ENCODE measurements at places on chromosomes 12 and 14.

DNA sequence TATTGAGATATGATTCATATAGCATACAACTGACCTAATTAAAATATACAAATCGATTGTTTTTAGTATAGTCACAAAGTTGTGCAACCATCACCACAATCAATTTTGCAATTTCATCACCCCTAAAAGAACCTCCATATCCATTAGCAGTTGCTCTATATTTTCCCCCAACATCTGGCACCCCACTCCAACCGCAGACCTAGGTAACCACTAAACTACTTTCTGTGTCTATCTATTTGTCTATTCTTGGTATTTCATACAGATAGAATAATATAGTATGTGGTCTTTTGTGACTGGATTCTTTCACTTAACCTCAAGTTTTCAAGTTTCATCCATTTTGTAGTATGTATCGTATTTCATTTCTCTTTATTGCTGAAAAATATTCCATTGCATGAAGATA lies 126.0 kb upstream of the CRY1 start:
- no peak for DNase-seq

DNA sequence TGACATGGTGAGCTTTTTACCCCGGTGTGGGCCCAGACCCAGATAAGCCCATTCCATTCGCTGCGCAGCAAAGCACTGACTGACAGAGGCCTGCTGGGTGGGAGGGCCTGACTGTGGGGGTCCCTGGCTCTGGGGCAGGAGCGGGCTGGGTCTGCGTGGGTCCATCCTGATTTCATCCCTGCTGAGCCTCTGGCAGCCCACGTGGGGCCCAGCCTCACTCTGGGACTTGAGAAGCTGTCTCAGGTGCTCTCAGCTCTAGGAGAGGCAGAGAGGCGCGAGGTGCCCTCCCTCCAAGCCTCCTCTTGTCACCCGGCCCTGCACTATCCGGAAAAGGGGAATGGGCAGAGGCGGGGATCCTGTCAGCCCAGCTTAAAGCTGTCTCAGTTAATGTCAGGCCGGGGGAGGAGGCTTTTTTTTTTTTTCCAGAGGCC lies 927 bp downstream of the ABCB9 start:
- no peak for DNase-seq

DNA sequence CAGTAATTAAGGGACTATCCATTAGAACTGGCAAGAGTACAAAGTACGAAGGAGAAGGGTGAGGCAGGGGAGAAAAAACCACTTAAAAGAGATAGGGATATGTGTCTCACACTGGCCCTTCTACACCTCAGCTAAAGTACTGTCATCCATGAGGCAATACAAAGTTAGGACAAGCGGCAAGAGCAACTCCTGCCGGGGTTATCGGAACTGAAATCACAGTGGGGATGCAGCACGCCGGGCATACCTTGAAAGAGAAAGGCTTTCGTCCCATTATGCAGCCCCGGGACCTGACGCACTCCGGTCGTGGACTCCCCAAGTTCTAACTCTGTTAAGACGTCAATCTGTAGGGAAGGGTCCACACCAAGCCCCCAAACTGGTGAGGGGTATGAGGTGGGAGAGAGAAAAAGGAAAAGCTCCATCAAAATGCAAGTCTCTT lies 1.1 kb downstream of the NELL2 start:
- peak; percentile 40 for DNase-seq

- no peak for DNase-seq
Measured at GRCh38 chr14:89927186-89927865, 27.2 kb downstream of the EFCAB11 start.

DNA sequence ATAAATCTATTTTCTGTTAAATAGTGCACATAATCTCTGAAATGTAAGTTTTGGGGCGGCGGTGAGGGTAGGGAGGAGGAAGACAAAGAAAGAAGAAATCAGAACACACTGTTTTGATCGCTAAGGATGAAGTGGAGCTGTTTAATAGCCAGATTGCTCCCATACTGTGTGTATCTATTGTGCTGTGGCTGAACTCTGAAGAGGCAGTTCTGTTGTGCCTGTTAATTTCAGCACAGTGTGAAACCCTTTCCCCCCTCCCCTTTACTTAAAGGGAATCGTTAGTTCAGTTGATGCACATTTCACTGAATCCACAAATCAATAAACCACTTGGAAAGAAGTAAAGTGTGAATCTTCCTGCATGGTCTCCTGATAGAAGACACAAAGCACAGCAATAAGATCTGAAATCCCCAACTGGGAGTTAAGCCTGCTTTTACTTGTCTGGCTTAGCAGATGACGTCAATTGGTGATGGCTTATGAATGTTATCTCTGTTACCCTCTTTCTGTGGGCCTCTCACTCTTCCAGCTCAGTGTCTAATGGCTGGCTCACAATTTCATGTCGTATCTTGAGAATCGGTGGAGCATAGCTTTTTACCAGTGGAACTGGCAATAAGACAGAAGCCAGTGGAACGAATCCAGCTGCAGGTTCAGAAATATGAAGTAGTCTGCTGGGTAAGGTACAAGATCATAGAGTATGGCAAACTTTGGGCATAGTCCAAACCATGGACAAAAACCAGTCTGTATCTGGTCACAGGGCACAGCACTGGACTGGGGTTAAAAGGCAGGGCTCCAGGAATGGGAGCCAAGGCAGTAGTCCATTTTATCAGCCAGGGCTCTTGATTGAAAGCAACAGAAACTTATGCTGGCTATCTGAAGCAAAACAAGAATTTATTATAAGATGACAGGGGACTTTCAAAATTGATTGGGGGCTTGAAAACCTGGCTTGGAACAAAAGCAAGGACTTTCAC lies 413.5 kb upstream of the SEL1L start:
- DNase-seq, result no peak

GRCh38 chr12:1928439-1929121 lies 10.1 kb upstream of the CACNA2D4 start:
- DNase-seq, result no peak

DNA sequence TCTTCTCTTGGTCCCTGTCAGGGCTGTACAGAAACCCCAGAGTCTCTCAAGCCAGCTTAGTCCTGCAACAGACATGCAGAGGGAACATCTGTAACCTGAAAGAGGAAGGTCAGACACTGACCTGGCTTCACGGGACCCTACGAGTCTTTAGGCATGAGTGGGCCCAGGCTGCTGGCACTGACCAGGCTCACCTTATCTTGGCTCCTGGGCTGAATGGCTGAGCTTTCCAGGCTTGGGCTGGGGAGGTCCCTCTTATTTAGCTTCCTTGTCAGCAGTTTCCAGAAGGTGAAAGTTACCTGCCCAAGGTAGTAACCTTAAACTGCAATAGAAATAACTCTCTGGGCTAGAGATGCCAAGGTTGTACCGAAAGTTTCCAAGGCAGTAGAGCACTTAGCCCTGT lies 58.4 kb upstream of the FUT8 start:
- no peak for DNase-seq

DNA sequence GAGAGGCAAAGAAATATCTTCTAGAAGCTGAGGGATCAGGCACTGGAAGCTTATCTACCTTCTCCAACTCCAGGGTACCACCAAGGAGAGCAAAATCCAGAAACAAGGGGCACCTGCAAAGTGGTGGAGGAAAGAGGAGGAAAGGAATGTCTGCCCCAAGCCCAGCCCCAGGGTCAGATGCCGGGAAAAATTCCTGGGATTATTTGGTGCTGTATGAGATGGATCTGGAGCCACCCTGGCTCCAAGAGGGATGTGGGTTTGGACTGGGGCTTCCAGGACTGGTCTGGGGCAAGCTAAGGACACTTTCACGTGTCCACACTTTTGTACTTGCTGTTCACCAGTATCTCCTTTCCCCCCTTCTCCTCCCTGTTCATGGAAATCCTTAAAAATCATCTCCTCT lies 69.8 kb downstream of the DPF3 start:
- DNase-seq, result no peak

- DNase-seq, result peak; percentile 76
Measured at GRCh38 chr12:111598637-111599452, at the start of gene ATXN2. Gene ATXN2, minus strand, starts transcription at chr12:111599315. Its CDS starts 281 bp downstream, at chr12:111599034.

DNA sequence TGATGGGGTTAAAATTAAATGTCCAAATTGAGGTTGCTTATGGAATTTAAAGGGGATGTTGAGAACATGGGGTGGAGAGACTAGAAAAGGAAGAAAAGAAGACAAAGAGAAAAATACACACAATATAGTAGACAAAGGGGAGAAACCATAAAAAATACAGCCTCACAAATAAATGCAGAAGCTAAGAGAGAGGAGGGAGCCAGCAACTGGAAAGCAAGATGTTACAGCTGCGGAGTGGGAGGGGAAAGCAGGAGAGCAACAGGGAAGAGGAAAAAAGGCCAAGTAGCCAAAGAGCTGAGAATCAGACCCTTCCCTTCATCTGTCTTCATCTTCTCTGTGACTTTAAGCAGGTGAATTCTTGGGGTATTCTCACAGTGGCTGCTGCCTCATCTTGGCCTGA lies 39.7 kb upstream of the SMUG1 start:
- DNase-seq, result no peak

- peak; percentile 41 for DNase-seq
Measured at GRCh38 chr14:92728759-92729364, 19.6 kb downstream of the LGMN start.

DNA sequence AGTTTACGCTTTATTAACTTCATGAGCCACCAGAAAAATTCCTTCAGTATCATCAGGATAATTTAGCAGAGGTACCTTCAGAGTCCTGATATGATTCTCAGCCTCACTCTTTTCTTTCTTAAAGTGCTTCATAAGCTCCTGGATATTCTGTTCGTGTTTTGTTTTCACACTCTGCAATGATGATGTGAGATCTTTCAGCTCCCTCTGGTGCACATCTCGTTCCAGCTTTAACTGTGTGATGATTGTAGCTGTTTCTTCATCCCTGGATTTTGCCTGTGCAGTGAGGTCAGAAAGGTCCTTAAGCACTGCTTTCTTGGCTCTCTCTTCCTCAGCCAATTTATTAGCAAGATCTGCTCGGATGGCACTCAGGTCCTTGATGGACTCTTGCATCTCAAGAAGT lies 156.7 kb downstream of the CEP128 start:
- no peak for DNase-seq

DNA sequence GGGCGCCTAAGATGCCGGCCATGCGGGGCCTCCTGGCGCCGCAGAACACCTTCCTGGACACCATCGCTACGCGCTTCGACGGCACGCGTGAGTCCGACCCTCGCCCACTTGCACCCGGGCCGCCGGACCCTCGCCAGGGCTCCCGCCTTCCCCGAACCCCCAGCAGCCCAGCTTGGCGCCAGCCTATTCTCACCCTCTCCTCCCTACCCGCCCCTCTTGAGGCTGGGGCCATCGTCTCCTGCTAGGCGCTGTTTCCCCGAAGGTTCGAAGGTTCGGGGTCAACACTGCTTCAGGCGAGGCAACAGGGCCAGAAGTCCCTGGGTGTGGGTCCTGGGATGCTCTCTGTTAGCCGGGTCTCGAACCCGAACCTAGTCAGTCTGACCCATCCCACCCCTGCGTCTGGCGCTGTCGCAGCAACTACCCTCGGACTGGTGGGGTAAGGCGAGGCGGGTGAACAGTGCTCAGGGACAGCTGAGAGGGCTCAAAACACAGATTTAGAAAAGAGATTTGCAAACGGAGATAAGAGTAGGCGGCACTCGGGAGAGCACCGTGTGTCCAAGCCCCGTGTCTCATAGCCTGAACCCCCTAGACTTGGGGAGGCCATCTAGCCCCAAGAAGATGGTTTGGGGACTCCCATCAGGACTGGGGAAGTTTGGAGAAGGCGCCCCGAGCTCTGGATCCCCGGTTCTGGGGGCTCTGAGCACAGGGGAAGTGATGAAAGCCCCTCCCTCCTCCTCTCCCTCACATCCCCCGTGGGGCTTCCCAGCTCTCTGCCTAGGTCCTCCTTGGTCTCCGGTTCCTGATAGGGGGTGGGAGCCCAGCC lies 787 bp downstream of the KCNH3 start:
- DNase-seq, result no peak

GRCh38 chr12:124630791-124631313 lies 63.4 kb upstream of the NCOR2 start:
- DNase-seq, result no peak

DNA sequence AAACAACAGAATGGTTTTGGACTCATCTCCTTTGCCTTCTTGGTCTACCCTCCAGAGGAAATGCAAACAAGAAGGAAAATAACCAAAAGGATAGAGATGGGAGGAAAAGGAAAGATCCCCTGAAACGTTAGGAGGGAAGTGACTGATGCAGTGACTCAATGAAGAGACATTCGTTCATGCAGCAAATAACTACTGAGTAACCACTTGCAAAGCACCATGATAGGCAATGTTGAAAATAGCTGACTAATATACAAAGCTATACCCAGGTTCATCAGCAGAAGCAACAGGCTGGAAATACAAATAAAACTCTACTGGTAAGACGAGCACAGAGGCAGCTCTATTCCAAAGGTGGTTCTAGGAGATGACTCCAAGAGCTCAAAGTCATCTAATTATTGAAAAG lies 41.8 kb downstream of the R3HDM2 start:
- DNase-seq, result no peak

GRCh38 chr14:76985540-76986230 lies 42.8 kb downstream of the IRF2BPL start:
- DNase-seq, result no peak

- no peak for DNase-seq
Measured at GRCh38 chr12:127650626-127651025, 616.3 kb upstream of the TMEM132C start.

GRCh38 chr14:22131749-22132476 lies 457.1 kb downstream of the DAD1 start:
- peak; percentile 40 for DNase-seq

DNA sequence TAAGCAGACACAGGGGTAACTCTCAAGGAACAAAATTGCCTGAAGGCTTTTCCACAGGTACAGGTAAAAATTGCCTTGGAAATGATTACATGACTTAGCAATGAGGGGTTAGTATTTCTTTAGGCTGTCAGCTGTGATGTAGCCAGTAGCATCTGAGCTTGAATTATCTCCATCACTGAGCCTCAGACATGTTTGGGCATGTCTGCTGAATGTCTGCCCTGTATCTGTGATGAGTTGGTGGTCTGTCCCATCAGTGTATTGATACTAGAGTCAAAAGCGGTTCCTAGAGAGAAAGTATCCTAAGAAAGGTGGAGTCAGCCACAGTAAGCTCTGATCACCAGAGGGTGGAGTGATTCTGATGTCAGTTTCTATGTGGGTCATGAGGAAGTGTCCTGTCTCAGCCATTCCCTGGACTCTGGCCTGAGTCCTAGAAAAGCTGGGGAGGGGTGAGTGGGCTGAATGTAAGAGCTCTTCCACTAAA lies 16.3 kb downstream of the AKAP6 start:
- DNase-seq, result no peak

DNA sequence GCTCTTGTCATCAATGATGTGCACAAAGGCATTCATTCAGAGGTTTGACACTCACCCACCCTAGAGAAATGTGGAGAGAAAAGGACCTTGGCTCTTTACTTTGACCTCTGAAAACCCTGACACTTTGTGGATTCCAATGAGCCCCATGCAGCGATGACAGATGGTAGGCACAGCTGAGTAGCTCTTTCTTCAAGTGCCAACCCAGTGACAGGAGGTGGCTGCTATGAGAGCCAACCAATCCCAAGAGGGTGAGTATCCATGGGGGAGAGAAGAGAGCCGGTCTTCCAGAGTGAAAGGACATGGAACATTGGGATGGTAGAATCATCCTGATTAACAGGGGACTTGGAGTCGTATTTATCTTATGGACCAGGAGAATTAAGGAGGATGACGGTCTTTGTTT lies 17.8 kb downstream of the SLC8A3 start:
- no peak for DNase-seq

Measured in stimulated activated naive CD8-positive, alpha-beta T cell treated with anti-CD3 and anti-CD28 coated beads, Interleukin-15, Interleukin-2, amounts not matched to agents 100 U/mL and 50 U/mL, for 24 hours (primary cell).